ENCODE measurements at places on chromosomes 1 and 21.

DNA sequence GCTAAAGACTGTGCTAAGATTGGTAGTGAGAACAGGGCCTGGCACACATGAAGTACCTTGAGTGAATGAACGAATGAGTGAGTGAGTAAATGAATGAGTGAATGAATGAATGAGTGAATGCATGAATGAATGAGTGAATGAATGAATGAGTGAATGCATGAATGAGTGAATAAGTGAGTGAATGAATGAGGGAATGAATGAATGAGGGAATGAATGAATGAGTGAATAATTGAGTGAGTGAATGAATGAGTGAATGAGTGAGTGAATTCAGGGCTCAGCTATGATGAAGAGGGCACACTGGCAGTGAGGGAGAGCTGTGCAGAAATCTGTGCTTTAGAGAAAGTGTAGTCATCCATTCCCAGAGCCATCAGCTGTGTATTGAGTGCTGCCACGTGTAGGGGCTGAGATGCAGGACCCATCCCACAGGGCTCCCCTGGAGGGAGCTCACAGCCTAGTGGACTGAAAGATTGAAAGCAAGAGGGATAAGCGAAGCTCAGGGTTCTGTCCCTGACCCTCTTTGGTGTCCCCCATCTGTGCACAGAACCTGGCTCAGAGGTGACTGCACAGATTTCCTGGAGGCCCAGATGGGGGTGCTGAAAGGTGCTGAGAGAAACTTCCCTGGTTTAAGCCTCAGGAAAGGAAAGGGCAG is 217.9 kb upstream of the VAMP3 start:
- DNase-seq: no peak

DNA sequence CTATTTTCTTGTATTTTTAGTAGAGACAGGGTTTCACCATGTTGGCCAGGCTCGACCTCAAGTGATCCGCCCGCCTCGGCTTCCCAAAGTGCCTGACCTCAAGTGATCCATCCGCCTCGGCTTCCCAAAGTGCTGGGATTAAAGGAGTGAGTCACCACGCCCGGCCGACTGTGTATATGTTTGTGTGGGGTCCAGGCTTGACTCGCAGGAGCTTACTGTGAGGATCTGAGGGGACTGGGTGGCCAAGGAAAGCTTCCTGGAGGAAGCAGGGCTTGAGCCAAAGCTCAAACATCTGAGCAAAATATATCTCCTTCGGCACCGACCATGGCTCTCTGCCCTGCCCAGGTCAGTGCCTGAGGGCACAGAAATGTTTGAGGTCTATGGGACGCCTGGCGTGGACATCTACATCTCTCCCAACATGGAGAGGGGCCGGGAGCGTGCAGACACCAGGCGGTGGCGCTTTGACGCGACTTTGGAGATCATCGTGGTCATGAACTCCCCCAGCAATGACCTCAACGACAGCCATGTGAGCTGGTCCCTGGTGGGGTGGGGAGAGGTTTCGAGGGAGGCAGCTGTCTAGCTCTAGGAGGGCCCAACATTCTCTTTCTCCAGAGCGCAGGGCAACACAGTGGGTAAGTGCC is 10.5 kb downstream of the PADI3 start:
- no peak for DNase-seq

GRCh38 chr21:15592271-15592860 is 137.4 kb upstream of the USP25 start:
- peak; percentile 25 for DNase-seq

DNA sequence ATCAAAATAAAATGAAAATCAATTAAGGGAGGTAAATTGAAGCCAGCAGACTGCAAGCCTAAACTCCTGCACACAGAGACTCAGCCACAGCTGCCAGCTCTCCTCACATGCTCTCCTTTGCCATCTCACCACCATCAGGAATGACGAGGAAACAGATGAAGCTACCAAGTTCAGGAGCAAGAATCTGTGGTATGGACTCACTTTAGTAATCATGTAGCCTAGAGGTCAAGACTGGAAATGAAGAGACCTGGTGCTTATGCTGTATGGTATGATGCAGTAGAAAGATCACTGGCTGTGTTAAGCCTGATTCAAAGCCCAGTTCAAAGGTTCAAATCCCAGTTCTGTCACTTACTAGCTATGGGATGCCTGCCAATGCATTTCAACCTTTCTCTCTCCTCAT is 78.9 kb upstream of the CAMK1G start:
- no peak for DNase-seq

DNA sequence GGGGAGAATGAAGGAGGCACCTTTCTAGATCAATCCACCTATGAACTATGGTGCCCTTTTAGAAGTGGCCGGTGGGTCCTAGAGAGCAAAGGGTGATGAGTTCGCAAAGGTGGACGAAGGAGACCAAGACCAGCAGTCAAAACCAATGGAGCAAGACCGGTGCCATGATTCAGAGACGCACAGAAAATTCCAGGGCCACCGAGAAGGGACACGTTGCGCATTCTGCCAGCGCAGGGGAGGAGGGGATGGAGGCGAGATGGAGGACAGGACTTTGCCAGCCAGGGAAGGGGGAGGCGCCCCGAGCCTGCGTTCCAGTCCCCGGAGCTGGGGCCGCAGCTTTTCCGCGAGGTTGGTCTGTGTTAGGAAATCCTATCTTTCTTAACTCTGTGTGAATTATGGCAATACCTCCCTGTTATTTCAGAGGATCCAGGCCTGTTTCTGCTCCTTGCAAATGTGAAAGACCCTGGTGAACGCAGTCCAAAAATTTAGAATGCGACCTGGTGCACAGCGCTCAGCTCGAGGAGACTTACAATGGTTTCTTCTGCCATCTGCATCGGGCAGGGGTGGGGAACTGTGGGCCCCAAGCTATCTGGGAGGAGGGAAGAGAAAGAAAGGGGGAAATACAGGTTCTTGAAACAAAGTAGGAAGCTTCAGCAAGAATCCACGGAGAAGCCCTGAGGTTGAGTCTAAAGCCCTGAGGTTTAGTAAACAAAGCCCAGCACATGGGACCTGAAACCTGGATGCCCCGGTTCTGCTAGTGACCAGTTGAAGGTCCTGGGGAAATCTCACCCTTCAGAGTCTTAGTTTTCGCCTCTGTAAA is 129.4 kb downstream of the MRPS6 start:
- peak; percentile 73 for DNase-seq

GRCh38 chr1:201309416-201309815 is 26.1 kb downstream of the PKP1 start:
- DNase-seq: peak; percentile 89

GRCh38 chr1:92990828-92991227 is 29.6 kb upstream of the DIPK1A start:
- no peak for DNase-seq

GRCh38 chr1:148372731-148373130 is 110.4 kb downstream of the PPIAL4G start:
- DNase-seq: no peak

GRCh38 chr1:92465256-92465647 is 21.5 kb downstream of the GFI1 start:
- no peak for DNase-seq

DNA sequence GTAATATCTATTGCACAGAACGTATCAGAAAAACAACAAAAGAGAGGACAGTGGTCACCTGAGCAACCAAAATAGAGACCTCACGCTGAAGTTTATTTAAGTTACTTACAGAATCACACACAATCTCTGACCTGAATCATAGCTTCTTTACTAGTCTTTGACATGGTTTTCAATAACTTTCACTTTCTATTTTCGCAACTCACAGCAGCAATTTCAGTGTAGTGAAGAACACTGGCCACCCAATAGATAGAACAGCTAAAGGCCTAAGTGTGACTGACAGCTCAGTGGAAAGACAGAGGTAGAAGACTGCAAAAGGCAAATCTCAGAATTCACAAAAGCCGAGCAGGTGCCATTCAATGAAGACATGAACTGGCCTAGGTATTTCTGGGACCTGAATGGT is 435.6 kb upstream of the CHRM3 start:
- DNase-seq: no peak

DNA sequence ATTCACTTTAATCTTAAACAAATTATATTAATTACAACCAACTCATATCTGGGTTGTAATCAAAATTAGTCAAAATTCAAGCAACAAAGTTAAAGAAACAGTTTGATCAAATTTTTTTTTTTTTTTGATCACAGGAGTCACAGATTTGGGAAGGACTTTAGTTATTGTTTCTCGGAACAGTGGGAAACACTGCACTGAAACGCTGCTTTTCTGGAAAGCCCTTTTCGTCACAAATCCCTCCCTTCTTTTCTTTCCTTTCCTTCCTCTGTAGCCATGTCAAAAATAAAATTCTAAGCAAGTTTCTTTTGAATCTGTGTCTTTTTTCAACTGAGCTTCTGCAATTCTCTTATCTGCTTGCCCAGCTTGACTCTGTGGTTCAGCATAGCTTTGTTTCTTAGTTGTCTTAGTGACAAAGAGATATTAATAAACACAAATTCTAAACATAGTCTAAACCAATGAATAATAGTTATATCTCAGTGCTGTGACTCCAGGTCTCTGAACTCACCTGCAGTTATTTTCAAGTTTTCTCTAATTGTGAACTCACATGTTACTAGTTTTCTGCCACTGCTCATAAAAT is 53.8 kb downstream of the PTGS2 start:
- DNase-seq: no peak

DNA sequence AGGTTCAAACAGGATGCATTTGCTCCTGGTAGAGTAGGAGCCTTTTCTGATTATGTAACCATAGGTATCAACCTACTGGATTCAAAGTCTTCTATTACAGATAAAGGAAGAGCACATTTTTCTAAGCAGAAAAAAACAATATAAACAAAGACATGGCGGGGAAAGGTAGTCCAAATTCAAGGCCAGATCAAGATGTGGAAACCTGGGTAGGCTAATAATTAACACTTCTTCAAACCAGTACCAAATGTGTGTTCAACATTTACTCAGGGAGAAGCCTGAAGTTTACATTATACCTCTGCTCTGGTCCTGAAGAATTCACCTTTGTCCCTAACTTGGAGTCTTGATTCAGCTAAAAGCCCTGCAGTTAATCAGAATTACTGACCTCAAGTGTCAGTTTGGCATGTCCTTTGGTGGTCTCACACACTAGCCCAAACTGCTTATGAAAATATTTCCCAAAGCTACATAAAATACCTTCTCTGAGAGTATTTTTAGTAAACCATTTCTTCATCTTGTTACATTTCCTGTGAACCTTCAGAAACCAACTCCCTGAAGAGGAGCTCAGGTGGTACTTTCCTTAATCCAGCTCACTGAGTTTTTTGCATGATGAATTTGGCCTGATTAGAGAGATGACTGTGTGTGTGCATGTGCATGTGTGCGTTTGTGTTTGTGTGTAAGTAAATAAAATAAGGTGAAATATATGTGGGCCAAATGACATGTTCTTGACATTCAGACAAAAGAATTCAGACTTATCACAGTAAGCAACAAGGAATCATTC is 70.2 kb downstream of the TOR3A start:
- DNase-seq: no peak

GRCh38 chr1:205922314-205922713 is 20.9 kb downstream of the SLC26A9 start:
- no peak for DNase-seq

GRCh38 chr1:159854116-159854692 is 8.3 kb downstream of the VSIG8 start:
- peak; percentile 73 for DNase-seq

GRCh38 chr1:101013776-101014175 is 11.8 kb downstream of the DPH5 start:
- DNase-seq: no peak

DNA sequence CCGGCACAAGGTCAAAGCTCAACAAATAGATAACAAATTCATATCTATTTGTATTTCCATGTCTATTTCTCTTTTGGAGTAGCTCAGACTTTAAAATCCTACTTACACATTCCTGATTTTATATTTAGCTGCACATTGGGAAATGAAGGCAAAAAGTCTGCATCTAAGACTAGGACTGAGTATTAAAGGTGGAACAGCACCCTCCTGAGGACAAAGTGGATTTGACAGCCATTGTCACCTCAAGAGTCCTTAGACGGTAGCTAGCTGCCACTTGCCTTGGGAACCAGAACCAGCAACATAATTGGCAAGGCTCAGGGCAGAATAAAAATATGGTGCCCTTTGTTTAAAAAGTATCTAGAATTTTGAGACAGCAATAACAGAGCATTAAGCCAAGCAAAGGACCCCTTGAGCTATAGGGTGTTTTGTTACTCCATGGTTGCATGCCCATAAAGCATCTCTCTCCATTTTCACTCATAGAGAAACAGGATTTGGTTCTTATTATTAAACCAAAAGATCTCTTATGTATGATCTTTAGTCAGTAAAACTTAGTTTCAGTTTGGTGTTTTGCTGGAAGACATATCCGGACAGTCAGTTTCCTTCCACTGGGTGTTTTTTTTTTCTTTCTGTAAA is 30.0 kb upstream of the SGIP1 start:
- peak; percentile 74 for DNase-seq

DNA sequence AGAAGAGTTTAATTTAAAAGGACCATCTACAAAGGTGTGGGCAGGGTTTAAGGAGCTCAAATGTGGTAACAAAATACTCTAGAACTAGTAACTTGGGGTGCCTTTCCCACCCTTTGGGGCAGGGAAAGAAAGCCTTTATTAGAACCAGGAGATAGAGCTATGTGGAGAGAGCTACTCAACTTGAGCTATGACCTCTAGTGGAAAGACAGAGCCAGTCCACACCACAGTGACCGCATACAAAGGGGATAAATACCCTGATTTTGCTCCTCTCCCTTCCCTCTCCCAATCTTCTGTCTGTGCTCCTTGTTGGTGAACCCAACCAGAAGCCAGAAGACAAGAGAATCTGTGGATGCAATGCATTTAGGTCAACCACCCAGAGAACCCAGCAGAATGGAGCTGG is 54.4 kb upstream of the JAK1 start:
- DNase-seq: peak; percentile 8

GRCh38 chr1:2206813-2207487 is 12.4 kb upstream of the FAAP20 start:
- no peak for DNase-seq

- DNase-seq: no peak
These were observed 142.7 kb downstream of the MAGI3 start for GRCh38 chr1:113533061-113533460.

- peak; percentile 19 for DNase-seq
These were observed 31.9 kb downstream of the NEK2 start for GRCh38 chr1:211643324-211644212.

DNA sequence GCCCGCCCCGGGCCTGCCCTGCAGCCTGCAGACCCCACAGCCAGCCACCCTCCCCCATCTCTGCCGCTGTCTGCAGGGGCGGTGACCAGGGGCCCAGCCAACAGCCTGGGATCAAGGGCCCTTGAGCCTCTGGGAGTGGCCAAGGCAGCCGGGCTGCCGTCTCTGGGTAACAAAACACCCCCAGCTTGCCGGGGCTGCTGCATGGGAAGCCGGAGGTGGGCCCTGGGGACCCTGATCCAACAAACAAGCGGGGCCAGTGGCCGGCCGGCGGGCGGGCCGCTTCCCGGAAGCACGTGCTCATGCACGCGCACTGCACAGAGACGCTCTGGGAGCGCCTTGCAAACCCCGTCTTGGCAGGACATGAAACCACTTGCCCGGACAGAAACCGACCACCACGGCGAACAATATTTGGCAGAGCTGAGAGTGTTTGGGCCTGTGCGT is 13.2 kb downstream of the MEGF6 start:
- peak; percentile 36 for DNase-seq

DNA sequence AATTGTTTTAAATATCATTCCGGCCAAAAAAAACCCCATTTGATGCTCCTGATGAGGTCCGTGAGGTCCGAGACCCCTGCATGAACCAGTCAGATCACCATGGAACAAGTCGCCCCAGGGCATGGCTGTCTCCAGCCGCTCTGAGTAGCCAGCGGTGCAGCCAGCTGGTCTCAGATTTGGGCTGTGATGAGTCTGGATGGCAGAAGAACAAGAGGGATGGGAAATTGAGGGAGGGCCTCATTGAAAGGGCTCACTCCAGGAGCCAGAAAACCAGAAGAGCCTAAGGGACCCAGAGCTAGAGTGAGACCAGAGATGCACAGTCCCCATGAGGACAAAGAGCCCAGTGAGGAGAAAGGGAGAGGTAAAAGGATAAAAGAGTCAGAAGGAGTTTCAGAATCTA is 174.0 kb downstream of the TOMM20 start:
- DNase-seq: no peak
